ENCODE measurements at places on chromosomes 6 and 20.

GRCh38 chr6:89058627-89059026 is 21.9 kb upstream of the PNRC1 start:
- DNase-seq, result peak; percentile 26

DNA sequence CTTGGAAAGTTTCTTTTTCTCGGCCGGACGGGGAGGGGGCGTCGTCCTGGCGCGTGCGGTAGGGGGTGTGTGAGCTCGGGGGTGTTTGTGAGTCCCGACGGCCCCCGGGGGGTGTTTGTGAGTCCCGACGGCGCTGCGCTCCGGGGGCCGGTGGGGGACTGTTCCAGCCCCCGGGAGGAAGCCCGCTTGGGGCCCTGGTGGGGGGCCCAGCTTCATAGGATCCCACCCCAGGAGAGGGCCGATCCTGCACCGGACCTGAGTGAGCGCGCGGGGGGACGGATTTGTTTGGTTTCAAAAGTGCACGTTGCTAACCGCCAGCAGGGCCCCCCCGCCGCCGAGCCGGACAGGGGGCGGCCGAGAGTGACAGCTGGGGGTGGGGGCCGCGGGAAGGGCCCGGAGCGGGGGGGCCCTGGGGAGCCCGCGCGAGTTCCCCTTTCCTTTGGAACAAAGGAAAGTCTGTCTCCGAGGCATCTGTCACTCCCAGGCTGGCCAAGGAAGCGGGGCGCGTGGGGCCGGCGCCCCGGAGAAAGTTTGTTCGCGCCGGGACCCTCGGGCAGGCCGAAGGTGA is 485 bp downstream of the TGIF2 start:
- DNase-seq, result no peak

GRCh38 chr6:77072694-77073409 is 390.4 kb downstream of the HTR1B start:
- no peak for DNase-seq

DNA sequence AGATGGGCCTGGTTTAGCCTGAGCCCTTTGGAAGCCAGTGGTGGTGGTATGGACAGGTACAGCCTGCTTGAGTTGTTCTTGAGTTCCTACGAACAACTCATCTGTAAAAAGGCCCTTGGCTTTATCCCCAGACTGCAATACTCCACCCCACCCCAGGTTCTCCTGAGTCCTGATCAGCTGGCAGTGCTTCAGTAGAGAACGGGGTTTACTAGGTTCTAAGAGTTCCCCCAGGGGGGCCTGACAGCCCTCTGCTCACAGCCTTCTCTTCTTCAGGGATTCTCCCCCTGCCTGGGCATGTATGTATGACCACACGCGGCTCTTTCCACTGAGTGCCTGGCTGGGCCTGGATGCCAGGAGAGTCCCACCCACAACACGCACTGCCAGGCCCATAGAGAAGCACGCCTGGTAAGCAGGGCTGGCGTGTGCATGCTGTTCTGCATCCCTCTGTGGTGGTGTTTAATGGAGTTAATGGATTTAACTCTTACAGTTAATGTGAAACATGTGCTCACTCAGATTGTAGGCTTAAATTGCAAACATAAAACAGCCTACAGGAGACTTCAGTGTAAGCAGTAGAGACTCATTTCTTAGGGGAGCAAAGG is 44.3 kb upstream of the SLC4A11 start:
- no peak for DNase-seq

- DNase-seq, result no peak
Observed at GRCh38 chr20:19659448-19659847, 98.6 kb upstream of the RIN2 start.

GRCh38 chr6:169558774-169559441 is 142.9 kb downstream of the WDR27 start:
- peak; percentile 47 for DNase-seq

GRCh38 chr6:31715022-31715958 is at the start of gene LY6G6D:
LY6G6D (plus strand) TSS chr6:31715348; CDS start chr6:31715356, 8 bp downstream.
- no peak for DNase-seq

GRCh38 chr6:110285306-110286060 is 72.7 kb downstream of the METTL24 start:
- DNase-seq, result no peak

DNA sequence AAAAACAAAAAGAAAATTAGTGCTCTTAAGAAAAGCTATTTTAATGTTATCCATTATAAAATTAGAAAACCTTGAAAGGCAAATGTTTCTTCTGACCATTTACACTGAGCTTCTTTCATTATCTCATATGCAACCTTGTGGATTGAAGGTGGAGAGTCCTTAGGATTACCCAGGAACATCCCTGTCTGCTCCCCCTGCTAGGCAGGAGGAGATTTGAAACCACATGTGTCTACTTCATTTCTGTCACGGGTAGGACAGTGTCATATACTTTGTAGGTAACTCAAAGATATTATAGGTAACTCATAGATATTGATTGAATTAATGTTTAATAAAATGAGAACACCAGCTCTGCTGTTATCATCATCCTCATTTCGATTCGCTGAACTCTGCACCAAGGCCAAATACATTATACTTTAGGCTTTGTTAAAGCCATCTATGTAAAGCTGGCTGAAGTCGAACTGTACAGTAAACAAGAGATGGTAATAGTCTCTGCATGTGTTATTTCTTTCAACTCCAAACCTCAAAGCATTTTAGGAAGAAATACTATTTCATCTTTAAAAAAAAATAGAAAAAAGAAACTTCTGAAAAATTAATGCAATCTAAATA is 49.5 kb downstream of the HDAC2 start:
- no peak for DNase-seq

GRCh38 chr6:29792123-29793035 is 35.2 kb upstream of the HLA-G start:
- DNase-seq, result peak; percentile 8

DNA sequence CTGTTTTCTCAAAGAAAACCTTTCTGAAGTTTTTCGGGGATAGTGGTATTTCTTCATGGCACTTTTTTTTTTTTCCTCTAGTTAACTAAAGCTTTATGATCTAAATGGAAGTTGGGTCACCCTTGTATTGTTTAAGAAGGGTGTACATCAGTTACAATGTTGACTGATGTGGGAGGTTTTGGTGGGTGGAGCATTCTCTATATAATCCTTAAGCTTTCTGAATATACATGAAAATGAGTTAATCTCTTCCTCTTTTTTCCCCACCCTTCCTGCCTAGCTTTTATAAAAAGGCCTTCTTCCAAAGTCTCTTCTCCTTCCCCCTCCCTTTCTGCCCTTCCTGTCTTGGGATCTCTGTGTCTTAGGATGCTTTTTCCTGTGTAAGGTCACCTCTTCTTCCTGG is 47.2 kb downstream of the DHX35 start:
- no peak for DNase-seq

GRCh38 chr6:53770780-53771249 is 24.0 kb upstream of the LRRC1 start:
- peak; percentile 21 for DNase-seq

GRCh38 chr6:91672201-91672600 is 1085.3 kb upstream of the MAP3K7 start:
- no peak for DNase-seq

GRCh38 chr6:41706876-41707564 is 28.4 kb downstream of the TFEB start:
- no peak for DNase-seq

GRCh38 chr20:16279320-16279719 is 293.9 kb downstream of the KIF16B start:
- no peak for DNase-seq

DNA sequence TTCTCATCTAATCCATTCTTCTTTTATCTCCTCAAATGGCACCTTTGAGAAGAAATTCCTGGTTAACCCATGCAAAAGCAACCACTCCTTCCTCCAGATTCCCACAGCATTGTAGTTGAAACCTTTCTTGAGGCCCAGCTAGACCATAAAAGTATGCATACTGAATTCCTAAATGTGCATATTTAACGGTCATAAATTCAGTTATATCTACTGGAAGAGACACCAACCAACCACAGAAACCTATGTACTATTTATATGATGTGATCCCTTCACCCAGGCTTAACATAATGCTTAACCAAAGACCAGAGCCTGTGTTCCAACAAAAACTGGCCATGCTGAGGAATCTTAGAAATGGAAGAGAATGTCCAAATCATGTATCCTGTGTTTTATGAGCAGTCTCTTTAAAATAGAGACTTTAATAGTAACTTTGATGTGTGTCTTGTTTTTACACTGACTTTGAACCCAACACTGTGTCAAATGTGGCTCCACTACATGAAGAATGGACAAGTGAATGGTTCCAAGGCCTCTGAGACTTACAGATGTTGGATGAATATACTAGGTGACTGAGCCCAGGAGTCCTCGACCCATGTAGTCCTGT is 11.4 kb upstream of the TAF8 start:
- DNase-seq, result no peak

Measured in fibroblast of skin of back (primary cell).